ENCODE measurements at places on chromosomes 5 and 9.

DNA sequence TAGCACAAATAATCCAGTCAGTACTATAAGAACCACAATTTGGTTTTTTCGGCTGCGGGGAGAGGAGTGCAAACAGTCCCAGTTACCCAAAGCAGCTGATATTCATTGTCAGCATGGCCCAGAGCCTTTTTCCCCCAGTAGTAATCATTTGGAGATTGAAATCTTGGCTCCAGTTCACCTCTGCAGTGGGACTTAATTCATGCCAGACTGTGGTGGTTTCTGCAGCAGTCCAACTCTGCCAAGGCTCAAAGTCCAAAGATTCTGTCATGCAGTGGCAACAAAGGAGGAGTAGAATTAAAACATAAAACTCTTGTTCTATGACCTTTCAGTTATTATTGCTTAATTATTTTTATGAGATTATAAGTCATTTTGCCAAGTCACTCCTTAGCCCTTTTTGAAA lies 25.0 kb upstream of the TRIM36 start:
- no peak for DNase-seq

- DNase-seq = no peak
Measured at GRCh38 chr9:20048437-20048836, 259.6 kb upstream of the SLC24A2 start.

- no peak for DNase-seq
Measured at GRCh38 chr5:936149-937144, 43.8 kb downstream of the TRIP13 start.

GRCh38 chr5:149799119-149799623 lies 69.1 kb downstream of the PPARGC1B start:
- DNase-seq = no peak

GRCh38 chr5:108672639-108673038 lies 75.1 kb upstream of the FER start:
- DNase-seq = no peak

DNA sequence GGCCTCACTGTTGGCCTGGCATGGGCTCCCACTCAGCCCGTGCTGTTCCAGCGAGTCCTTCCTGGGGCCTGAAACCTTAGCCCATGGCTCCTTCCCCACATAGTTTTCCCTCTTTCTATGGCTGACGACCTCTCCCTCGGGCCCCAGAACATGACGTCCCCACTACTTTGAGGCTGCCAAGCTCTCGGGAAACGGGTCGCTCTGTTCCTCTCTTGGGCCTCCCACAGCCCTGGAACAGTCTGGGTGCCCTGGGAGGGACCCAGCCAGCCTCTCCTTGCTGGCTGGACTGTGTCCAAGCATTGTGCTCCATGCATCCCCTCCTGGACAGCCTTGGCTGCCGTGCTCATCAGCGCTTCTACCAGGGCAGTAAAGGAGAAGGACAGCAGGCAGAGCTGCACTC lies 118.3 kb downstream of the SYK start:
- no peak for DNase-seq

DNA sequence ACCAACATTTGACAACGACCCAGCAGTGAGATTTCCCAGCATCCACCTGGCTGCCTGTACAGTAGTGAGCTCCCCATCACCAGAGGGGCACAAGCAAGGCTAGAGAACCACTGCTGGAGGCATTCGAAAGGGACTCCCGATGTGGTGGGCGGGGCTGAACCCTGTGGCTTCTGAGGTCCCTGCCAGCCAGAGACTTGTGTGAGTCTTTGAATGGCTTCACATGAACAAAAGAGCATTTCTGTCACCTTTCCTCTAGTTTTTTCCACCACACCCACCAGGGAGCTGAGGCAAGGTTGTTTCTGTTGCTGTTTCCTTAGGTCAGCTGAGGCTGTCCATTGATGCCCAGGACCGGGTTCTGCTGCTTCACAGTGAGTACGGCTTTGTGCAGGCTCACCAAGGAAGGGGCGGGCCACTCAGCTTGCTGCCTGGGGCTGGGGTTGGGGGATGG lies 15.7 kb downstream of the RGS3 start:
- DNase-seq = peak; percentile 15

DNA sequence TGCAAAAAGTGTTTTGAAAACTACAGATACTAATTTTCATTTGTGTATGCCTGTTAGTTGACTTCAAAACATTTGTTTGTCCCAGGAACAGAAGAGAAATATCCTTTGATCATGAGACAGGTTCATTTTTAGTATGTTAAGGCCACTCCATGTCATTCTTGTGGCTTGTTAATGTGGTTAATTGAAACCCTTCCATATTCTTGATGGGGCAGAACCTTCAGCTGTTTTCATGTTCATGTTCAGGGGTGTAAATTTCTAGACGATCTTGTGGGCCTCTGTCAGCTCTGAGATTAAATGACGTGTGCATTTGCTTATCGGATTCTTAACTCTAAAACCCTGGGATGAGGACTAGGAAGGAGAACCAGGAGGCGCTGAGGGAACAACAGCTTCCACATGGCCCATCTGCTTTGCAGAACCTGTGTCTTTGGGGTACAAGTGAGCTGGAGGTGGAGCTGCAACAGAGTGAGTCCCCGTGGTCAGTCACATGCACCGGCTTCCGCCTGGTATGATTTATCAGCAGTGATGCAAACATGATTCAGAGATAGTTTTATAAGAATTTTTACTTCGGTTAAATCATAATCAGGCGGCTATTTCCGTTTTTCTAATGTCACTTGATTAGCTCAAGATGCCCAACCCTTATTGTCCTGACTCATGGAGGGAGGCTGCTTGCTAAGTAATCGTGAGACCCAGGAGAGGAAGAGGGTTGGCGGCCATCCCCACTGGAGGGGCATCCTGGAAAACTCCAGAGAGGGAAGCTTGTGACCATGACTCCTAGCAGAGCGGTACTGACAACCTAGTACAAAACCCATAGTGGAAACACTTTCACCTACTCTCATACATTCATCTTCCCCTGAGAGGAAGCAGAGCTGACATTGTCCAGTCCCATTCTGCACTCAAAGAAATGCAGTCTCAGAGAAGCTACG lies 138.4 kb downstream of the C9orf152 start:
- DNase-seq = no peak

DNA sequence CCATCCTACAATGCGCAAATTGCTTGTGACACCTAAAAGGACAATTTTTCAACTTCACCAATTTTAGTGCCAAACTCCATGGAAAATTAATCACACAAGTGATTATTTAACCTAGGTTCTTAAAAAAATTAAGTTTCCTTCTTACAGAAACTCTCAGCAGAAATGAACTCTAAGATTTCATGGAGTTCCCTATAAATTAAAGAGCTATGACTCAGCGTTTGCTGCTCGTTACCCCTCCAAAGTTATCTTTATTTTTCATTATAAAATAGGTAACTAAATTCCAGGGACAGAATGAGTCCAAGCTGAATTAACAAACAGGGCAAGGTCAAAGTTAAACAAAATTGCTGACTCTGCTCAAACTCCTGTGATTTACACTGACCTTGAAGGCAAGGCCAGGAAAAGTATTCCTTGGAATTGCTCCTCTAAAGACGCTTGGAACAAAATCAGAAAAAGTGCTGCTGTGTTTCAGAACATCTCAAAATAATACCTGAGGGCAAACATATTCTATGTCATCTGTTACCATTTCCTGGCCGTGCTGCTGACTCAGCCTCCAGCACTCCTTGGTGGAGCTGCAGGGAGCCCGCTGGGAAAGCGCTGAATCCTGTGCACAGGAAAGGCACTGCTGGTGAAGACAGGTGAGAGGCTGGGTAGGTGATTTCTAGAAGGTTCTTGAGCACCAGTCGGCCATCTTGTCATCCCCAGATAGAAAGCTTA lies 2.5 kb upstream of the CMBL start:
- DNase-seq = no peak

DNA sequence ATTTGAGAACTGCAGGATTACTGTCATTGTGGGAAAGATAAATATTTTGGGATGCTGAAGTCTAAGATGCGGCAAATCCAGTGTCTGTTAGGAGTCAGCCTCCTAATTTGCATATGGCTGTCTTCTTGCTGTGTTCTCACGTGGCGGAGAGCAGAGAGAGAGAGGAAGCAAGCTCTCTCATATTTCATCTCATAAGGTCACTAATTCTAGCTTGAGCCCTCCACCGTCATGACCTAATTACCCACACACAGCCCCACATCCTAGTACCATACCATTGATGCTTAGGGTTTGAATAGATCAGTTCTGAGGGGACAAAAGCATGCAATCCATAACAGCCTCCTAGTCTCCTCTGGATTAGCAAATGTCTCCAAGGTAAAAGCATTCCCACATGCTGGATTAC lies 124.5 kb downstream of the CDH12 start:
- DNase-seq = no peak

GRCh38 chr5:159202151-159202550 lies 7.2 kb downstream of the RNF145 start:
- DNase-seq = no peak

DNA sequence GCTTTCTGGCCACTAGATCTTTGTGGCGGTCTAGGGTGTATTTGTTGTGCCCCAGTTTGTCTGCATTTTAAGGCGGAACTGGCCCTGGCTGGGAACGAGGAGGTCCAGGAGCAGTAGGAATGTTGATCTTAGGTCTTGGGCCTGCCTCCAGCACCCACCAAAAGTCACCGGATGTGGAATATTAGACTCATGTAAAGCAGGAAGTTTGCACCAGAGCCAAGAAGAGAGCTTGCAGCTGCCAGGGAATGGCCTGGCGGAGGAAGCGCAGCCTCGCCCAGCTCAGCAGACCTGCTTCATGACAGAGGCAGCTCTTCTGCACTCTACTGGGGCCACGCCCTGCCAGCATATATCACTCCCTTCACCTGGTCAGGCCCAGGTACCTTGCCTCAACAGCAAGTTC lies 3.3 kb downstream of the GPX3 start:
- no peak for DNase-seq

- no peak for DNase-seq
Measured at GRCh38 chr5:137714946-137715345, 20.9 kb downstream of the KLHL3 start.

DNA sequence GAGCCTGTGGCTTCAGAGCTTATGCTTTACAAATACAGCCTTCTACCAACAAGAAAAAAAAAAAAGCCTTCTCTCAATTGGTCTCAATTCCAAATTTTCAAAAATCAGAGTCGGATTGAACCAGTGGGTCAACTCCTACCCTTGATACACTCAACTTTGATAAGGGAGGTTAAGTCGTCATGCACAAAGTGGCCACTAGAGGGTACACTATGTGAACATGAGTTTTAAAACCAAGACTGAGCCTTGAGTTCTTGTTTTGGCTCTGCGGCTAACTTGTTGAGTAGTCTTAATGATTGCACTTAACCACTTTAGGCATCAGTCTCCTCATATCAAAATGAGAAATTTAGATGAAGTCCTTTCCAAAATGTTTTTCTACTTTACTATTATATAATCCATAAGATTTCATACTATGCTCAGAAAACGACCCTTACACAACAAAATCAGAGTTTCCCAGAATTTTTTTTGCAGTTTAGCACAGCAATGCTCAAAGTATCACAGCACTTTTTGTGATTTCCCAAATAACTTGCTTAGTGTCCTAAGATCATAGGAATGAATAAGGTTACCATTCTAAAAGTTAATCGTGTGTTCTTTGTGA lies 92.9 kb upstream of the MTAP start:
- peak; percentile 21 for DNase-seq

GRCh38 chr9:37528652-37529471 lies 43.1 kb downstream of the POLR1E start:
- peak; percentile 70 for DNase-seq

DNA sequence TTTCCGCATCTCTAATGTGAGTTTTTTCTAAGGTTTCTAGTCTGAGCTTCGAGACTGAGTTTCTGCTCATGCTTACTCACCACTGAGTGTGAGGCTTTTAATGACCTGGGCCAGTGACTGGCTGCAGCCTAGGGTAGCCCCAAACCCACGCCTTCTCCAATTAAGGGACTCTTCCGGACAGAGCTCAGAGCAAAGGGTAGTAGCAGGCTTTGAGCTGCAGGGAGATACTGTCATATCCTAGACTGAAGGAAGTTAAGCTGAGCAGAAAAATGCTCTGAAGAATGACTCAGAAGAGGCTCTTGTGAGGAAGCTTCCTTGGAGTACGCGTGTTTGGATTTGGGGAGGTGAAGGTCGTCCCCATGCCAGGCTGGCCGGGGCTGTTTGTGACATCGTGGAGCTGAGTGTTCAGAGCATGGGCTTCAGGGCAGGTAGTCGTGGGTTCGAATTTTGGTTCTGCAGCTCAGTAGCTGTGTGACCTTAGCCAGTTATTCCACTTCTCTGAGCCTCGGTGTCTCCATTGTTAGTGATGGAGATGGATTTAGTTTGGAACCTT lies 3.5 kb downstream of the USP20 start:
- no peak for DNase-seq

DNA sequence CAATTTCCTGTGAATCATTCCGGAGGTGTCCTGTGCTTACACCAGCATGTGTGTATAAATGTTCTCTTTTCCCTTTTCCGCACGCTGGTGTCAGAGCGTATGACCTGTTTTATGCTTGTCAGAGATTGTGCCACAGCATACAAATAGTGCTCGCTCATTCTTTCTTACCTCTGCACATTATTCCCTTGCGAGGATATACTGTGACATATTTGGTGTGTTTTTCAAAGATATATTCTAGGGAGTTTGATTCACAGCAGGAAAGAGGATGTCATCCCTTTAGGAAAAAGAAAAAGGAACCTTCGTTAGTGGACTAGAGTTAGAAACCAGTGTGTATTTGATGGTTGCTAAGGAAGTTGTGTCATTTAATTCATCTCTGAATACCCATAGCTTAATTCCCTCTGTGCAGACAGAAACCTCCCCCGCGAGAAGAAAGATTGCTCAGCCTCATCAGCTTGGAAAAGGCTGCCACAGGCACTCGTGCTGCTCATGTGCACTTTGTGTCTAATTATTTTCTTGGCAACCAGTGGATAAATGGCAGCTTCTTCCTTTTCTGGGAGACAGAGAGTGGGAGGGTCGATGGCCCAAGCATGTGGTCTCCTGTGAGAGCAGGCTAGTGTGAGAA lies 14.7 kb upstream of the CCIN start:
- no peak for DNase-seq

DNA sequence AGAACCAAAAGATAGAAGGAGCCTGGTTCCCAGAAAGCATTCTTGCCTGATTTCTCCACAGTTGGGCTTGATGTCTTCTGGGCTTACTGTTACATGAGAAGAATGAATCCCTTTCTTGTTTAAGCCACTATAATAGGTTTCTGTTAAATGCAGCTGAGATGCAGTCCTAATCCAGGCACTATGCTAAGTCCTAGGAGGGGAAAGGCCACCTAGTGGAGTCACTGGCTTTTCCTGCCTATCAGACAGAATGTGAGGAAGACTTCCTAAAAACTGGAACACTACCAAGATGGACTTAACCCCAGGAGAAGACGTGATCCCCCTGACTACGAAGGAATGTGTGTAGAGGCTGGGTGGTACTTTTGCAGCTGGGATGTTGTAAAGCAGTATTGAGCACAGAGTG lies 34.3 kb upstream of the FSD1L start:
- no peak for DNase-seq

- peak; percentile 9 for DNase-seq
Measured at GRCh38 chr5:179906795-179907555, 722 bp downstream of the TBC1D9B start.

DNA sequence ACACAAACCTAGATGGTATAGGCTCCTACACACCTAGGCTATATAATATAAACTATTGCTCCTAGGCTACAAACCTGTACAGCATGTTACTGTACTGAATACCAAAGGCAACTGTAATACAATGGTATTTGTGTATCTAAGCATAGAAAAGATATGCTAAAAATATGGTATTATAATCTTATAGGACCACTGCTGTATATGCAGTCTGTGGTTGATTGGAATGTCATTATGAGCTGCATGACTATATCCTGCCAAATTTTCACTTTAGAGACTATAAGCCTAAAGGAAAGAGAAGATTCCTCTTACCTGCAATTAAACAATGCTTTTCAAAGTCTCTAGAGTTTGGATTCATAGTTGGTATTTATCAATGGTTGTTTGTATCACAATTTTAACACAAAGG lies 24.7 kb upstream of the ACOT12 start:
- no peak for DNase-seq
